Chondrocyte (in vitro differentiated cells): ENCODE measurements at places on chromosomes 5 and 9. TPM values are rescaled to one million over a fixed set of nuclear protein-coding genes. Genes with fewer than 3 reads are reported as not detected.

DNA sequence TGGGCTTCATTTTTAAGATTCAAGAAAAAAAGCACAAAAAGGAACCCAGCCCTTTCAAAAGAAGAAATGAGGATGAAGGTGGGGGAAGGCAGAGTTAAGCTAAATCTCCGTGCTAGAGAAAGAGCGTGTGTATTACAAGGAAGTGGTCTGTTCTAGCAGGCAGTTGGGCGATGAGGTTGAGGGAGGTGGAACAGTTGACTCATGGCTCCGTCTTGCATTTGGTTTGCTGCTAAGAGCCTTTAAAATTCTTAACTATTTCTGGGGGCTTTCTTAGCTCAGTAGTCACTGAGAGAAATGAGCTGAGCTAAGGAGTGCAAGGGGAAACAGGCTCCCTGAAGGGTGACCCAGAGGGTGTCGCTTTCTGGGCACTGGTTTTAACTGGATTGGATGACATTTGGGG, 117.4 kb downstream of the GCNT1 start:
- DNase-seq: no peak

DNA sequence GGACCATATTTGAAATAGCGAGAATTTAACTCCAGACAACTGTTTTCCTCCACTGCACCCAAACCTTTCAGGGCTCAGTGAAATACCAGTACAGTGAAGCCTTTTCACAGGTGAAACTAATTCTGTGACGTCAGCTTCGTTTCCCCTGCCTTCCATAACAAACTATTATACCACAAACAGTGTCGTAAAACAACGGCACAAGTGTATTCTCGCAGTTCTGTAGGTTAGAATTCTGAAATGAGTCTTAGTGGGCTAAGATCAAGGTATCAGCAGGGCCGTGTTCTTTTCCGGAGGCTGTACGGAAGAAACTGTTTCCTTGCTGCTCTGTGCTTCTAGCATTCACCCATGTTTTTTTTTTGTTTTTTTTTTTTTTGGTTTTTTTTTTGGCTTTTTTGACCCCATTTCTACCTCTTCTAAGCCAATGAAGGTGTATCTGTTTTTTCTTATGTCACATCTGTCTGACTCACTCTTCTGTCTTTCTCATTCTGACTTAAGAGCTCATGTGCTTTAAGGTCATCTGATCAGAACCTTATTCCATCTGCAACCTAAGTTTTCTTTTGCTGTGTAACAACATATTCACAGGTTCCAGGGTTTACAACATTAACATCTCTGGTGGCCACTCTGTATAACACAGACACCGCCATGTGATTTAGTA, 20.1 kb downstream of the ISOC1 start:
- no peak for DNase-seq

DNA sequence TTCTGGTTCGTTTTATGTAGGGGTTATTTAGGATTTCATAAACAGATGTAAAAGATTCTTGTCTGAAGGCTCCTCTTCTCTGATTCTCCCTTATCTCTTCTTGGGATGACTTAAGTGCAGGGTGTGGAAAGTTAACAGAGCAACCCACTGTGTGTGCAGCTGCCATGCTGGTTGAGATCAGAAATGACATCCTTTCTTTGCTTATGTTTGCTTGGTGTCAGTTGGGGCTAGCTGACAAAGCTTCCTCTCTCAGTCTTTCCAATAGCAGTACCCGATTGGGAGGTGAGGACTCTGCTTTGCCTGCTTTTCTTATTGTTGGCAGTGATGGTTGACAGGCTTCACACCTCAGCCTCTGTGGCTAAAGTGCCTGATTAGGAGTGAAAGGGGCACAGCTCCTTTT, 26.5 kb downstream of the OGN start:
- no peak for DNase-seq

DNA sequence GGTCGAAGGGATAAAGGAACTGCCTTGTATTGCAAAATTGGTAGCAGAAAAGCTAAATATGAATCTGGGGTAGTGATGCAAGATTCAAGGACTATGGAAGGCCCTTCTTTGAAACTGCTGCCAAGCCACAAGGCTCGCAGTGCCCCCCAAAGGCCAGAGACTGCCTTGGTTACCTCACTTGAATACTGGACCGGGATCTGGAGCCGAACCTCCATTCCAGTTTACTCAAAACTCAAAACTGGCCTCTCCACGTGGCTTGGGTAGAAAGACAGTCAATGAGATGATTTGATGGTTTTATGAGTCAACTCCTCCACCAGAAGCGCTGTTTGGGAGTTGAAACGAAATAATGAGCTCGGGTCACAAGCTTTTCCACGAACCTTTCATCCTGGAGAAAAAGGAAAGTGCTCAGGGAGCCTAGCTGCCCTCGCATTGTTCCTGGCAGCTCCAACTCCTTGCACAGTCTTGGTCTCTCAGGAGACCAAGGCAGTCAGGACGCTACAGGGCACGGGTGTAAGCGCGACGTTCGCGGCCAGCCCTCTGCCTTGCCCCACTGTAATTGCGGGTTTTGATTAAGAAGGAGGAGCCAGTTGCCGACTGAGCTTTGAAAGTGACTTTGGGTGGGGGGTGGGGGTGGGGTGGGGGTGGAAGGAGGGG, 2.8 kb downstream of the ST8SIA4 start:
- DNase-seq: no peak

GRCh38 chr5:151318850-151319732, 15.5 kb upstream of the SLC36A3 start:
- DNase-seq: no peak

GRCh38 chr5:149656576-149657182, 73.4 kb upstream of the PPARGC1B start:
- no peak for DNase-seq

DNA sequence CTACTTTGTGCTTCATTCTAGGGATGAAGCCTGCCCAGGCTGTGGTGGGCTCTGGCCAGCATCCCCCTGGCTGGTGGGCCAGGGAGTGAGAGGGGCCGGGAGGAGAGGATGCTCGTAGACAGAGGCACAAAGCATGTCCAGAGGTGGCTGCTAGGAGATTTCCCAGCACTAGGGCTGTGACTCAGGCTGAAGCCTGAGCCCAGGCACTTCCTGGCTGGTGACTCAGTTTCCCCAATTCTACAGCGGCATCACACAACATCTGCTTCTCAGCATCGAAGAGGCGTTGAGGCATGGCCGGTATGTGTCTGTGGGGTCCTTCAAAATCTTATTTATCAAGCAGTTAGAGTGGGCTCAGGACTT, 55.6 kb downstream of the DUSP1 start:
- peak; percentile 26 for DNase-seq

DNA sequence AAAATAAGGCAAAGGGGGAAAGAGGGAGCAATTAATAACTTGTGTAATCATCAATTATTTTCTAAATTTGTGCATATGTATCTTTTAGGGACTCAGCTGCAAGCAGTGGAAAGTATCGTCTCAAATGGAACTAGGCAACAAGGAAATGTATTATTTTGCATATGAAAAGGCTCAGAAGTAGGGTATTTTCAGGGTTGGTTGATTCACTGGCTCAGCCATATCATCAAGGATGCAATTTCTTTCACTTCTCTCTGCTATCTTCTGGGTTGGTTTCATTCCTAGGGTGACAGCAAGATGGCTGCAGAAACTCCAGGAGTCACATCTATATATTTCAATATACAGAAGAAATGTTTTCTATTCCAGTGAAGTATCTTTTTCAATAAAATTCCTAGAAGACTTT, 509.8 kb downstream of the DMAC1 start:
- no peak for DNase-seq

The GRPEL2 gene
- total RNA-seq: 13.2 to 27.3 TPM (median 25.5 TPM) in 3 replicates

The PLAC8L1 gene
- total RNA-seq: 0.59 to 0.97 TPM (median 0.94 TPM) in 3 replicates

The KLF4 gene
- total RNA-seq: 22.3 to 36.0 TPM (median 35.1 TPM) in 3 replicates

The PTPN3 gene
- 4.5 to 7.2 TPM (median 6.6 TPM) in 3 replicates for total RNA-seq

The SLC2A8 gene
- total RNA-seq: 14.1 to 16.4 TPM (median 15.3 TPM) in 3 replicates
